Activated T-helper 1 cell treated with Interleukin-2 at 50 U/mL for 16 hours (primary cell): ENCODE measurements at places on chromosomes 3 and 15.

- DNase-seq = no peak
Measured at GRCh38 chr15:66827039-66827697, 125.1 kb downstream of the SMAD6 start.

DNA sequence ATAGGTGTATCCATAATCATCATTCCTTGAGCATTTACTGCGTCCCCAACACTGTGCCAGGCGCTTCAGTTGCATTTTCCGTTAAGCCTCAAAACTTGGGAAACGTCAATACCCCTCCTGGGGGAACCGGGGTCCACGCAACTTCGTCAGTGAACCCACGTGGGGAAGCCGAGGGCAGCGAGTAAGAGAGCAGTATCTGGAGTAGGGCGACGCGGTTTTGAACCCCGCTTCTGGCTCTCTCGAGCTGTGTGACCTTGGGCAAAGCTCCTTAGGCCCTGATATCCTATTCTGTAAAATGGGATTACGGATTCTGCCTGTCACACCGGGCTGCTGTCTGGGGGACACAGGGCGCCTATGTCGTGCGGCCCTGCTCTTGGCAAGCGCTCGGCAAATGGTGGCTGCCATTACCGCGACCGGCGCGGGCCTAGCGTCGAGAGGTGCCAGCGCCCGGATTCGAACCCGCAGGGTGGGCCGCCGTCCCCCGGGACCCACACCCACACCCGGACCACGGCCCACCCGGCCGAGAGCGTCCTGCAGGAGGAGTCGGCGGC is 590 bp downstream of the POLG start:
- DNase-seq = no peak

DNA sequence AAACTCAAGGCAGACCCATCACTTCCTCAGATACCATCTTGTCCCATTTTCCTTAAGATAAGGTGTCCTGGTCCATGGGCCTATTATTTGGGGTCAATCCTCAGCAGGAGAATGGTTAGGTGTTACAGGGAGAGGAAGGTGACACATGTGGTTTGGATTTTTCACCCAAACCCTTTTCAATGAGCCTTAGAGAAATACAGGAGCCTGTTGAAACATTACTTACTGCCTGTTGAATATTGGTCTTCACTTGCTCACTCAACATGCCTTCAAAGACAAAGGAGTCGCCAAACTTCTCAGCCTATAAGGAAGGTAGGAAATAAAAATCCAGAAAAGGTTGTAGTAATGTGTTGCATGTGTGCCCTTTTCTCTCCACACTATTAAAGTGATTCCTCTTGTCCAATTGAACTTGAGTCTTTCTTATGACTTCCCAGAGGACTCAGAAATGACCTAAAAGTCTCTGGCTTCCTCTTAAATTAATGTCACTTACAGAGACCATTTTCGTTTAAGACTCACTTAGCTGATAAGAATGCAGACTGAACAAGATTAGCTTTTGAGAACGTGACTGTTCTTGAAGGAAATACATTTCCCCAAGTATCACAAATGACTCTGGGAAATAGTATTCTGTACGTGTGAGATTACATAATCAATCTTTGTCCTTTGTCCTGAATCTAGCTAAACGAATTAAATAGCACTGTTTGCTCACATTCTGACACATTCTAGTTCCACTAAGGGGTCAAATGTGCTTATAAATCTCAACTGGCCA is 17.8 kb downstream of the SUMF1 start:
- no peak for DNase-seq

DNA sequence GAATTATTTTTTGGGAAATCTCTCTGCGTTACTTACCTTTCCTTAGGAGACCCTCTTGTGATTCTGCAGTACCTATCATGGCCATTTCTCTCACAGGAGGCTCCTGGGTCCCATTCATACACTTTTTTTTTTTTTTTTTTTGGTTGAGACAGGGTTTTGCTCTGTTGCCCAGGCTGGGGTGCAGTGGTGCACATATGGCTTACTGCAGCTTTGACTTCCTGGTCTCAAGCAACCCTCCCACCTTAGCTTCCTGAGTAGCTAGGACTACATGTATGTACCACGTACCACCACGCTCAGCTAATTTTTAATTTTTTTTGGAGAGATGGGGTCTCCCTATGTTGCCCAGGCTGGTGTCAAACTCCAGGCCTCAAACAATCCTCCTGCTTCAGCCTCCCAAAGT is 36.1 kb downstream of the TRAK1 start:
- DNase-seq = no peak

DNA sequence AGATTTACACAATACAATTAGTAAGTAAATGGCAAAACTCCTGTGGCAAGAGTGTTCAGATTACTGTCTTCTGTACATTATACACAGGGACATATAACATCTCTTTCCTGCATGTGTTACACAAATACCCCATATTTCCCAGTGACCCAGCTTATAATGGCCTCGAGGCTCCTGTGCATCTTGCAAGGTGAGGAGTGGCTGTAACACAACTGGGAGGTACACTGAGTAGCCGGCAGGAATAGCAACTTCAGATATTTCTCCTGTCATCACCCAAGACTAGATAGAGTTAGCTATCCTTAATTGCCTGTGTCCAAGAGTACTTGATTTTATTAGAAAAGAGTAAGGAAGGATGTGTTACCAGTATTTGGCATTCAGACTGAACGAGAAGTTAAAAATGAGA is 5.6 kb downstream of the GMPS start:
- no peak for DNase-seq

DNA sequence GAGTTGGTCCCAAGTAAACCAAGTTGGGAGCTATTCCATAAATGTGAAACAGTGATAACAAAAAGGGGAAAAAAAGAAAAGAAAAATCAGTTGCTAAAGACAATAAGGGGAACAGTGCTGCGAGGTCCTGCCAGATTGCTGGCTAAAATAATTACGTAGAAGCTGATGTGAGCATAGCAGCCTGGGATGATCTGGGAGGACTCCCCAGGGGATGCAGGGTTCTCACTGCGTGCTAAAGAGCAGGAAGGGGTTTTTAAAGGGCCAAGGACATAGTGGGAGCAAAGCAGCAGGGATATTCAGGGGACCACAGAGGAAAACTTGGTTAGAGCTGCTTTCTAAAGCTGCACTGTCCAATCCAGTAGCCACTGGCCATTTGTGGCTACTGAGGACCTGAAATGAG is 133.0 kb upstream of the UMPS start:
- DNase-seq = no peak

DNA sequence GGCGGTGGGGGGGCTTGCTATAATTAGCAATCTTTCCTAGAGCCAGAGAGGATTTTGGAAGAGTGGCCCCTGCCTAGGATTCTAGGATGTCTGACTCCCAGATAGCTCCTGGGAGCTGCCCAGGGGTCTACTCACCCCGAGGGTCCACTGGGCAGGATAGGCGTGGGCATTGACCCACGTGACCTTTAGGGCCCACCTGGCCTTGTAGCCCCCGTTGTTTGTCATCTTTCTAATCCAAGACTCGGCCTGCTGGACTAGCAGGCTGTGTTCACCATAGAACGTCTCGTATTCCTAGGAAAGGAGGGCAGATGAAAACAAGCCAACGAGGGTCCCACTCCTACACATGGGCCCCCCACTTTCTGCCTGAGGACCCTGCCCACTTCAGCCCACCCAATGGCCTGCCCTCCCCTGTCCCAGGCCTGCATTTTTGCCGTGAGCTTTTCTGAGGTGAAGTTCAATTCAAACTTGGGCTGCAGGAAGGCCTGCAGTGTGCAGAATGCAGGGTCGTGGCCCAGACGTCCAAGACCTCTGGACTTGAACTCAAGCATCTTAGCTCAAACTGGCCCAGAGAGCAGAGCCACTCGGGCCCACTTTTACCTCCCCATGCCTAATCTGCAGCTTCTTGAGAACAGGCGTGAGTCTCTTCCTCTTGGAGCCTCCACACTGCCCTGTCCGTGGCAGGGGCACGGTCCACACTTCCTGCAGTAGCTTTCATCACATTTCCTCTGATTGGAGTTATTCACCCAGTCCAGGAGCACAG is 41.5 kb downstream of the MUC4 start:
- no peak for DNase-seq

- DNase-seq = no peak
Measured at GRCh38 chr3:60912876-60913275, 338.4 kb downstream of the FHIT start.

GRCh38 chr3:55669133-55669532 is 182.0 kb upstream of the WNT5A start:
- DNase-seq = no peak

- DNase-seq = no peak
Measured at GRCh38 chr3:194369522-194370279, at the start of gene LRRC15. Gene LRRC15 (minus strand): TSS chr3:194369743. CDS start chr3:194361043, 8,700 bp downstream.

DNA sequence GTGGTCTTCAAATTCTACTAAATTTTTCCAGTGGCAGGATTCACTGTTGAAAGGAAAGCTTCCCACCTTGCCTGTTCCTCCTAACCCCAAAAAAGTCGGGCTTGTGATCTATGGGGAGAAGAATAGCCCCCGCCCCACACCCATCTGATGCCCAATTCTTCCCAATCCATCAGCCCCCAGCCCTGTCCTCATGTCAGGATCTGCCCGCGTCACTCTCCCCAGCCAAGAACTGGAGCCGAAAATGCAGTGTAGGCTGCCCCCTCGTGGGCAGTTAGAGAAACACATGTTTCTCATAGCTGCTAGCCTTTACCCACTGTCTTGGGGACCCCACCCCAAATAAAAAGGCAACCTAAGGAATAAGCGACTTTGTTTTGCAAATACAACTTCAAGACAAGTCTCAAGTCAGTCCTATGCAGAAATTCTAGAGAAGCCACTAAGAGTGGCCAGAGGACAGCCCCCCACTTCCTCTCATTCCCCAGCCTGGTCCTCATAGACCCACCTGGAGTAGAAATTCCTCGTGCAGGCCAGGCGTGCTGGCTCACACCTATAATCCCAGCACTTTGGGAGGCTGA is 13.0 kb upstream of the CSK start:
- DNase-seq = peak; percentile 54

DNA sequence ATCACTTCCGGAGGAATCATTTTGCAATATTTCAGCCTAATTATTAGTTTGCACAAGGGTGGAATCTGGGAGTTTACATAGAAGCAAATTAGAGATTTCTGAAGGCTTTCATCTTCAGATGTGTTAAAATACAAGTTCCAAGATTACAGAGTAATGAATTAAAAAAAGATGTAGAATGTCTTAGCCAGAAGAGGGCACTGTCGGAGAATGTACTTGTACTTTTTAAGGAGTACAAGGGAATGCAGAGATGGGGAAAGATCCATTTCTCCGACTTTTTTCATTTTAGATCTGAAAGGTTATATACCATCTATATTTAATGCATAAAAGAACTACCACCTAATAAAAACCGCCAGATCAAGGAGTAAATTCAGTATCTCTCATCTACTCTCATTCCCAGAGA is 43.1 kb upstream of the WDR5B start:
- no peak for DNase-seq

GRCh38 chr3:144127700-144128099 is 156.1 kb downstream of the DIPK2A start:
- DNase-seq = no peak

GRCh38 chr3:98731720-98732285 is 31.3 kb upstream of the ST3GAL6 start:
- no peak for DNase-seq
